Naive thymus-derived CD8-positive, alpha-beta T cell (primary cell): ENCODE measurements at places on chromosomes 1 and 21.
A peak's percentile ranks its signal among the peaks of the same experiment; 100 is the strongest.

DNA sequence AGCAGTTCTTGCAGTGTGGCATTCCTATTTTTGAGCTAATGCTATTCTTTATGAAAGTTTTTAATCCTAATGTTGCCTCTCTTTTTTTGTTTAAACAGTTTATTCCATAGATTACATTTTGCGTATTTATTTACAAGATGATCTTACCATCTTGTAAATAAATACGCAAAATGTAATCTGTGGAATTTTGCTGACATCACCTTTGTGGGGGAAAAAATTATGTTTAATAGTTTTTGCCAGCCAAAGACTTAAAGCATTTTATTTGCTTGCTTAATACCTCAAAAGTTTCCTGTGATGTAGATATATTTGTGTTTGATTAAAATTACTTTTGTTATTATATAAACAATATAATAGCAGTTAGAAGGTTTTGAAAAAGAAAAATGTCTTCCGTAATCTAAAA, 15.3 kb downstream of the CDC7 start:
- no peaks in the 10 kb centered on the region for H3K4me1 ChIP-seq
- H3K27me3 ChIP-seq = no peaks in the 10 kb centered on the region

DNA sequence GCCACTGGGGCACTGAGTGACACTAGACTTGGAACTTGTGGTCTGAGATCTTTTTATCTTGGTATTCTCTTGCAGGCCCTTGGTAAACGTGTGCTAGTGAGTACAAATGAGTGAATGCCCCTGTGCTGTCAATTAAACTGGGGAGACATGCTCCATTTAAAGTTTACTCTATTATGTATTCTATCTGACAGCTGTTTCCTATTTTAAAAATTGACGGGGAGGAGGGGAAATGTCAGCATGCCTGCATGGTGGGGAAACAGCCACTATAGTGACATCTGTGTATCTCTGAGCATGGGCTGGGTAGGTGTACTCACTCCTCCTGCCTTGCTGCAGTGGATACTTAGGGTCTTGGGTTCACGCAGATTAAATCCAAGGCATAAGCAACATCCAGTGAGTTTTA, 59.0 kb upstream of the IKBKE start:
- H3K27ac ChIP-seq = no peak overlapping the region
- DNase-seq = no peak
- peaks cover 4% of the 10 kb centered on the region for H3K36me3 ChIP-seq
- H3K27me3 ChIP-seq = no peaks in the 10 kb centered on the region
- H3K4me3 ChIP-seq = no peak overlapping the region

DNA sequence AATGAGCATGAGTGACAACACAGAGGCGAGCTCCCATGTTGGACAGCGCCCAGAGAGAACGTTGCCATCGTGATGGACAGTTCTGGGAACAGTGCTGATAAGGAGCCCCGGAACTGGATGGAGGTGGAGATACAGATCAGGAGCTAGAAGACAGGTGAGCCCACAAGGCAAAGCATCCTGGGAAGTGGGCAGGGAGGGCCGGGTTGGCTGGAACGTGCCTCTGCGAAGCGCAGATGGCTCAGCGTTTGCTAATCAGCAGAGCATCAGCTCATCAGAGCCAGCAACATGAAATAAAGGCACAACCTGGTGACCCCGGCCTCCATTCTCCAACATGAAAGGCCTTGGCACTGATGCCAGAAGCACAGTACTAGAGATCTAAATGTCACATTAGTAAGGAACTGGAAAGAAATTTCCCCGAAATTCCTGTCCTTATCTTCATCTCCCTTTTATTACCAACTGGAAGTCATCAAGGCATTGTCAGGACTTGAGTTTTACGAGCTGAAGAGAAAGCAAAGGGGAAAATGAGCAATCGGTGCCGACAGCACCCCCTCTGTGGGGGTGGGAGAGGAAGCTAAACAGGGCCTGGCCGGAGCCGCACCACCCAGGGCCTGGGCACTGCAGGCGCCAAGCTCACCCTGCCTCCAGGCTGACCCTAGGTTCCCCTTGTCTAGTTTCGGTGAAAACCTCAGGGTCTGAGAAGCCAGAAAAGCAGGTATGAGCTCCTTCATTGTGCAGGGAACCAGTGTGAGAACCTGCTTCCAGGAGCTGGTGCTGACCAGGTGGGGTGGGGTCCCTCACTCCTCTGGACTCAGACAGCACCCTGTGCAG, 19.9 kb downstream of the ABCA4 start:
- no peak for DNase-seq
- no peaks in the 10 kb centered on the region for H3K36me3 ChIP-seq
- no peaks in the 10 kb centered on the region for H3K4me1 ChIP-seq
- H3K27me3 ChIP-seq = peaks cover 17% of the 10 kb centered on the region

DNA sequence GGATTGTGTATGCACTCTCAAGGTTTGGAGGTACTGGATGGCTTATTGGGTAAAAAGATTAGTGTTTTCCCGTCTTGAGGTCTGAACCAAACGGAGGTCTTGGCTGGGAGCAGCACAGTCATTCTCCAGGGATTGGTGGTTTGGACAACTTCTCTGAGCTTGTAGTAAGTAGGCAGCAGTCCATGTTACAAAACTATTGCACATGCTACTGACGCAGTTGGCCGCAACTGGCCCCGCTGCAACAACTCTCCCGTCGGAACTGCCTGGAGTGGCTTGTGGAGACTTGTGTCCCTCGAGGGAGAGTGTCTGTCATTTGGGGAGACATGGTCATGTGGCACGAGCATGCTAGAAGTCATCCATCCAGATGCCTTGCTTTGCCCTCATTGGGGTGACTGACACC, 276.0 kb downstream of the TM2D1 start:
- H3K27ac ChIP-seq = peak overlapping the region; percentile 91
- no peaks in the 10 kb centered on the region for H3K36me3 ChIP-seq
- peaks cover 18% of the 10 kb centered on the region for H3K4me1 ChIP-seq
- no peak overlapping the region for H3K4me3 ChIP-seq
- no peaks in the 10 kb centered on the region for H3K27me3 ChIP-seq
